ENCODE measurements at places on chromosomes 4 and X. TPM values are rescaled to one million over a fixed set of nuclear protein-coding genes. Genes with fewer than 3 reads are reported as not detected.

Gene SPANXN4
- total RNA-seq, result not detected

Gene DCLK2
- total RNA-seq, result 0.19 TPM

Gene NKAP
- 6.0 TPM for total RNA-seq

Gene TBC1D8B
- 4.7 TPM for total RNA-seq

Gene TECRL
- total RNA-seq, result not detected

Gene ADGRL3
- 0.19 TPM for total RNA-seq

Gene RHOXF2B
- total RNA-seq, result not detected

Gene CNGA1
- 5.1 TPM for total RNA-seq

Gene MAOB
- total RNA-seq, result not detected

Gene ETDB
- total RNA-seq, result not detected

Gene TENM3
- total RNA-seq, result 7.7 TPM

Gene CXCL3
- 2.2 TPM for total RNA-seq

Gene SYNPO2
- 0.09 TPM for total RNA-seq
